ENCODE measurements at places on chromosomes 7 and 10. TPM values are rescaled to one million over a fixed set of nuclear protein-coding genes. Genes with fewer than 3 reads are reported as not detected.

CALCR gene
- total RNA-seq = not detected

NFE2L3 gene
- total RNA-seq = 7.3 TPM

ADCY1 gene
- total RNA-seq = 0.76 TPM

DNA sequence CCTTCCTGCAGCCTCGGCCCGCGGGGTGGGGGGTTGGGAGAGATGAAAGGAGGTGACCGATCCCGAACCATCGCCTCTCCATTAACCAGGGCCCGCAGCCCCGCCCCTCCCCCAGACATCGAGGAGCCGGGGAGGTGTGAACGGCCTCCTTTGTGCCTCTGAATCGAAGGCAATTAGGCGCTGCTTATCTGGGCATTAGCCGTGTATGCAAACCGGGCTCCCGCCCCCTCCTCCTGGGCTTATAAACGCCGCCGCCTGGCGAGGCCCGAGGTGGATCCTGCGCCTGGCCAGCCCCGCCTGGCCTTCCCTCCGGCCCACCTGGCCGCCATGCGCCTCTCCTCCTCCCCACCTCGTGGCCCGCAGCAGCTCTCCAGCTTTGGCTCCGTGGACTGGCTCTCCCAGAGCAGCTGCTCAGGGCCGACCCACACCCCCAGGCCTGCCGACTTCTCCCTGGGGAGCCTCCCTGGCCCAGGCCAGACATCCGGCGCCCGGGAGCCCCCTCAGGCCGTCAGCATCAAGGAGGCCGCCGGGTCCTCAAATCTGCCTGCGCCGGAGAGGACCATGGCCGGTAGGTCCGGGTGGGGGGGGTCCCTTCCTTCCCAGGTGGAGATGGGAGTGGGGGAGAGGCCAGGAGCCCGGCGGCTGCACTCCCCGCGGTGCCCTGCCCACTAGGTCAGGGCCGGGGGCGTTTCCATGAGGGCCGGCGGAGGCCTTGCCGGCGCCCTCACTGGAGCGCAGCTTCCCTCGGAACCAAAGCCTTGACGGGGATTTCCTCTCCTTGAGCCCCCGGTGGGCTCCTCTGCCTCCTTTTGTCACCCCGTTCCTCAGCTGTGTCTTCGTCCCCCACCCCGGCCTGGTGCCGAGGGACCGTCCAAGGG, at the start of gene VENTX:
TSS of gene VENTX (plus strand) at position 268 of the 878 bp plus-strand sequence. CDS start at position 328, 60 bp downstream.
- no peak for DNase-seq

- no peak for DNase-seq
Observed at GRCh38 chr7:30032310-30033125, 4.3 kb downstream of the PLEKHA8 start.

GRCh38 chr7:77235276-77235675, 35.7 kb upstream of the FGL2 start:
- DNase-seq = no peak

DNA sequence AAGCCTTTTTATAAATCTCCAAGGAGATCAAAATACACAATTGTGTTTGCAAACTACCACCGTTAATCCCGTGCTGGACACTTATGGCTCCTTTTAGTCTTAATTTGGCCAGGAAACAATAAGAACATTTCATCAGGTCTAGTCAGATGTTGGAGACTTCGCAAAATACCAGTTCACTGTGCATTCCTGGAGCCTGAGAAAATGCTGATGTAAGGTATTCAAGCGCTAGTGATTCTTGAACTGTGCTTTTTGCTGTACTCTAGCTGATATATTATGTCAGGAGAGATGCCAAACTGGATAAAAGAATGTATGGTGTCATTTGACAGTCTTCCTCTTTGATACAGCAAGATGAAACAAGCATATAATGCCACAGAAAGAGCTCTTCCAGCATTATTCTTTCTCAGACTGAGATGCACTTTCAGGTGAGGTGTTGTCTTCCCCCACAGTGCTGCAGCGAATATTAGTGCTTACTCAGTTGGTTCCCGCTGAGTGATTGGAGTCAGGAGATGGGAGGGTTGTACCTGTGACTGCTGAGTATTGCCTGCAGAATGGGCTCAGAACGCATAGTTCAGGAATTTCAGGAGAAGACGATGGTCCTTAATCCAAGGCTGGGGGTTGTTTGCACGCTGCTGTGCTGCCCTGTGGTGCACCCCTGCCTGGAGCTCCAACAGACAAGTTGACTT, 59.2 kb downstream of the OGDH start:
- DNase-seq = no peak

DNA sequence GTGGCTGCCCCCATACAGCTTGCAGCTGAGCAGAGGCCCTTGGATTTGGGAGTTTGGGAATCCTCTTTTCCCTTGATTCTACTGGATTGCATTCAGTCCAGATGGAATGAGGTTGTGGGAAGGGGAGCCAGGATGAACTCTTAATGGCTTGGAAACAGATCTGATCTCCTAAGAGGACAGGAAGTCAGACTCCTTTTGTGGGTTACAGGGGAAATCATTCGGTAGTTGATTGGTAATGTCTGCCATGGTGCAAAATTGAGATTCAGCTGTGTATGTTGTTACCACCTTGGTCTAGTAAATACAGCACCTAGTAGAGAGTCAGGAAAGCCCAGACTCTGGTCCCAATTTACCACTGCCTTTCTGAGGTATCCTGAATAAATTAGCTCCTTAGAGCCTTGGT, 144.2 kb upstream of the TNRC18 start:
- DNase-seq = no peak

DNA sequence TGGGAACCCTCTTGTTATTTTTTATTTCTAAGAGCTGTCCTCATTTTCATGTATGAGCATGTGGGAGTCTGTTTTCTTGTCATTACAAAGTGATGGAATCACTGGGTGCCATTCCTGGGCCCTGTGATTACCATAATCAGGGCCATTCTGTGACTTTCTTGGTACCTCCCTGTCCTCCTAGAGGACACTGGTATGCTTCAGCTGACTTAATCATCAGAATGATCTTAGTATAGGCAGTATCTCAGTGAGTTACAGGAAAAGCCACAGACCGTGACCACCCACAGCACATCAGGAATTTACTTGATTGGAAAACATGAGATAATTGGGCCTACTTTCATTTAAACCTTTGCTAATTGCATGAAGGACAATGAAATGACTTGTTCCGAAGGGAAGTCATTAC, 7.2 kb downstream of the NOM1 start:
- DNase-seq = no peak

DNA sequence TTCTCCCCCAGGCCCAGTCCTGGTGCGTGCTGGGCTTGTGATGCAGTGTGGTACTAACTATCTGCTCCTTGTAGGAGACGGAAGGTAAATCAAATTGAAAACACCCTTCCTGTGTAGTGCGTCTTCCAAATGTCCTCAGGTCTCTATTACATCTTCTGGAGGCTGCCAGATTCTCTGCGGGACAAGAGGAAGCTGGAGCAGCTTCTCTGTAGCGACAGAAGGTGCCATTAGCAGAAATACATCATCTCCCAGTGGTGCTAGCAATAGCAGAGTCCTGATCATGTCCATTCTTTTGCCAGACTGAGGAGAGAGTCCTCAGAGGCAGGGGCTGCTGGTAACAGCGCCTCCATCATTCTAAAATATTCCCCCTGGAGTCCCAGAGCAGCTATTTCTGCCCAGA, 675.2 kb downstream of the LRMDA start:
- no peak for DNase-seq

All from mucosa of descending colon (tissue), 3 donors.